ENCODE measurements at places on chromosomes 4 and X. TPM values are rescaled to one million over a fixed set of nuclear protein-coding genes. Genes with fewer than 3 reads are reported as not detected.

- peaks cover 28% of the 10 kb centered on the region for H3K4me1 ChIP-seq
- H3K36me3 ChIP-seq: peaks cover 3% of the 10 kb centered on the region
- H3K27me3 ChIP-seq: no peaks in the 10 kb centered on the region
- H3K27ac ChIP-seq: peak overlapping the region; percentile 90
- peak overlapping the region; percentile 90 for H3K4me3 ChIP-seq
- DNase-seq: peak; percentile 7
These were observed 351 bp upstream of the SLC30A9 start for GRCh38 chr4:41989994-41990364.

Gene CDX4
- not detected for total RNA-seq

DNA sequence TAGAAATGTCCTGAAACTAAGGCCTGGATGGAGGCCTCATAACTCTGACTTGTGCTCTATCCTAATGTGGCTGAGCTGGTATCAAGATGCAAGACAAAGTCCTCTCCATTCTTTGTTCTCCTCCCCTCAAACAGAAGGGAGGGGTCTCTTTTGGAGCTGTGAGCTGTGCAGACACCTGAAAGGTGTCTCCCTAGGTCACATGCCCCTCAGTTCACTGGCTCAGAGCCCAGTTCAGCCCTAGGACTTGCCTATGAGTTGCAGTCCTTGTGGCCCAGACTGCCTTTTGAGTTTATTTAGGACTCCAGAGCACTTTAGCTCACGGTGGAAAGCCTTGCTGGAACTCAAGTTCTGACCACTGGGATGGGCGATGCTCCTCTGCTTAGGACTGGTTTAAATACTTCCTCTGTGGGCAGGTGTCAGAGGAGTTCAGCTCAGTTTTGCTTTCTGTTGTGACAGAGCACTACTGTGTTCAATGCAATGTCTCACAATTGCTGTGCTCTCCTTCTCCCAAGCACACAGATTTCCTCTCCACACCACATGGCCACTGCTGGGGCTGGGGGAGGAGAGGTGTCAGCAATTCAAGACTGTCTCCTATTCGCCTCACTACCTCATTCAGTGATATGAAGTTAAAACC, 84.8 kb upstream of the ZNF827 start:
- peaks cover 8% of the 10 kb centered on the region for H3K4me1 ChIP-seq
- no peak overlapping the region for H3K27ac ChIP-seq
- H3K4me3 ChIP-seq: no peak overlapping the region
- no peak for DNase-seq

Gene KIAA1210
- not detected for total RNA-seq

DNA sequence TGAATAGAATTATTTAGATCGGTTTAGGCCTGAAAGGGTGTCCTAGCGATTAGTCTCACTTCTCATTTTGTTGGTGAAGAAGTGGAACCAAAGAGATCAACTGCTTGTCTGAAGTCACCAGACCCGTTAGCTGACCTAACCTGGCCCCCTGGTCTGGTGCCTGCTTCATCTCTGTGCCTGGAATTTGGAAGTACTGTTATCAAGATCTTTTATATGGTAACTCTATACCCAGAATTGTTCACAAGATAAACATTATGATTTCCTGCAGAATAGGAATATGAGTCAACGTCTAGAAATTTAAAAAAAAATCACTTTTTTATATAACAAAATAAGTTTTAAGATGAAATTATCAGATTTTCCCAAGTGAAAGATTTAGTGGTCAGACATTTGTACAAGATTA, 37.2 kb downstream of the LRP2BP start:
- no peaks in the 10 kb centered on the region for H3K27me3 ChIP-seq
- no peak overlapping the region for H3K27ac ChIP-seq
- H3K4me3 ChIP-seq: no peak overlapping the region
- no peak for DNase-seq

DNA sequence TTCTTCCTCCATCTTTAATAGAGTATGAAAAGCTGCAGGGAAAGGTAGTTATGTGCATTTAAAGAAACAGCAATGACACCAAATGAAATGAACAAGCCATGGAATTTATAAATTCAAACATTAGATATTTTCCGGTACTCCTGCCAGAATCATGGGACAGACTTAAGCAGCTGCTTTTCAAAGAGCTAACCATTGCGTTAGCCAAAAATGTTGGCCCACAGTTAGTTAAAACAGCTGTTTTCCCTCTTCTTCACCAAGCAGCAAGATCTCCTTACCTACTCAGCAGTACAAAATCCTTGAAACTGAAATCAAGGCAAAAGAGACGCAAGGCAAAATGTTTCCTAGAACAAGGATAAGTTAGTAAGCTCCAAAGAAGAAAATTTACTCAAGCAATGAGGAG, 64.0 kb downstream of the MANBA start:
- peaks cover 13% of the 10 kb centered on the region for H3K36me3 ChIP-seq
- no peaks in the 10 kb centered on the region for H3K27me3 ChIP-seq
- no peak for DNase-seq
- H3K4me3 ChIP-seq: no peak overlapping the region
- no peaks in the 10 kb centered on the region for H3K4me1 ChIP-seq

DNA sequence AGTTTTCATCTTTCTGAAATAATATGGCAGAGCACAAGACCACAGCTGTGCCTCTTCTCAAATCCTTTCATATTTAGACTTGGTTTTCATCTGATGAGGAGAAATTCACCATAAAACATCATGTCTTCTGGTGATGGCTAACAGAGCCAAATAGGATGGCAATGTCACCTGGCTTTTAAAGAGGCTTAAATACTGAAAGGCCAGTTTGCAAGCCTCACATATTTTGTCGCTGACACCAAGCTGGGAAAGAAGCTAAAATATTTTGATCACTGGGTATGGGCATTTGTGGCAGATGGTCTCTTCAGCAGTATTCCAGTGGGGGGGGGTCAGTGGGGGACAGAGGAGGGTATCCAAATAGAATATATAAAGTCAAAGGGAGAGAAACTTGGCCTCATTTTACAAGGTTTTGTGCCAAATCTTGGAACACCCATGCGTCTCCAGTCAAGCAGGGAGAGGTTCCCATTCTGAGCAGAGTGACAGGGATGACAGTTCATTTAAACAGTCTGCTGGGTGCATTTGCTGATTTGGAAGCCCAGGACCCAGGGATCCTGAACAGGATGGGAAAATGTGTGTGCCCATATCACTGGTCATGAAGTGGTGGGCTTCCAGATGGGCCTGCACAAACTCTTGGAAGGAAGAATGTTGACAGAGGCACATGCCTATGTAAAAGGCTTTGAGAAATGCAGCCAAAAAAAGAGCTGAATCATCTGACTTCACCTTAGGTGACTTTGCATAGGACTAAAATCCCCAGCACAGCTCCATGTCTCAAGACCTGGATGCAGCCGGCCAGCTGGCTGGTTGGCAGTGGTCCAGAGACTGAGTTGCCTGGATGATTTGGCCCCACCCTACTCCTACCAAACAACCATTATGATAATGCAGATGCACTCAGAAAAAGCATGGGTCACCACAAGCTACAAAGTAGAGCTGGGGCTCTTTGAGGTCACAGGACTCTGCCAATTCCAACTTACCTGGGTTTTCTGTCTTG, 484.4 kb upstream of the NR3C2 start:
- no peak overlapping the region for H3K4me3 ChIP-seq
- no peaks in the 10 kb centered on the region for H3K4me1 ChIP-seq
- no peaks in the 10 kb centered on the region for H3K27me3 ChIP-seq

Data from activated CD4-positive, alpha-beta T cell treated with anti-CD3 and anti-CD28 coated beads, Interleukin-2, amount 10 ng/mL, durations not matched to agents 7 days and 5 days (primary cell).